Ureter (tissue), 1 donor: ENCODE measurements at places on chromosomes 5 and 9. TPM values are rescaled to one million over a fixed set of nuclear protein-coding genes. Genes with fewer than 3 reads are reported as not detected.

GRCh38 chr9:126677188-126678084 lies 63.7 kb downstream of the LMX1B start:
- DNase-seq: no peak

Gene C5orf52
- total RNA-seq: not detected

DNA sequence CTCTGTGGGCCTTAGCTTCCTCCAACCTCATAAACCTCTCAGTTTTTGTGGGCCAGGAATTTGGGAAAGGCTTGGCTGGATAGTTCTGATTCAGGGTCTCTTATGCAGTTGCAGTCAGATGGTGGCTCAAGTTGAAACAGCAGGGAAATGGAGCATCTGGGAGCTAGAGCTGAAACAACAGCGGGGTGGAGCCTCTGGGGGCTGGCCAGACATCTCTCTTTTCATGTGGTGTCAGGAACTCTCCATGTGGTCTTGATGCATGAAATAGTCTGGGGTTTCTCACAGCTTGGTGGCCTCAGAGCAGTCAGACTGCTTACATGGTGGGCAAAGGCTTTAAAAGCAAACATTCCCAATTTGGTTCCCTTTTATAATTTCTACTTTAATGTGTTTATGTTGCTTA lies 13.5 kb downstream of the ZNF346 start:
- DNase-seq: no peak

DNA sequence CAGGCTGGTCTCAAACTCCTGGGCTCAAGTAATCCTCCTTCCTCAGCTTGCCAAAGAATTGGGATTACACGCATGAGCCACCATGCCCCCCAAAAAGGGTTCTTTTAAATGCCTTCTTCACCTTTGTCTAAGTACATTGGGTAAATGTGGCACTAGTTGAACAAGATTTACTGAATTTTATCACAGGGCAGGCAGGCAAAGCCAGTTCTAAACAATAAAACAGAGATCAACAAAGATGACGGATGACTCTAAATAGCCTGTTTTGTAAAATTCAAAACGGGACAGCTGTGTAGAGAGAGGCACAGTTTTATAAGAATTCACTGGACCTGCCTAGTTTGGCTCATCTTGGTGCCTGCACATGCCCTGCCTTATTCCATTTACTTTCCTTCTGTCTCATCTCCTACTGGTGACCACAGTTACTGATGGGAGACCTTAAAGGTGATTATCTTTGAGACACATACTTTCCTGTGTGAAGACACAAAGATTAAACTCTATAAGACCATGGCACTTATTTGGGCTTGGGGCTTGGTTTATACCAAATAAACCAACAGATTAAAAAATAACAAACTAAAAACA lies 149.6 kb upstream of the DMRT1 start:
- DNase-seq: no peak

GRCh38 chr5:181138258-181138657 lies 7.3 kb upstream of the OR2V1 start:
- no peak for DNase-seq

DNA sequence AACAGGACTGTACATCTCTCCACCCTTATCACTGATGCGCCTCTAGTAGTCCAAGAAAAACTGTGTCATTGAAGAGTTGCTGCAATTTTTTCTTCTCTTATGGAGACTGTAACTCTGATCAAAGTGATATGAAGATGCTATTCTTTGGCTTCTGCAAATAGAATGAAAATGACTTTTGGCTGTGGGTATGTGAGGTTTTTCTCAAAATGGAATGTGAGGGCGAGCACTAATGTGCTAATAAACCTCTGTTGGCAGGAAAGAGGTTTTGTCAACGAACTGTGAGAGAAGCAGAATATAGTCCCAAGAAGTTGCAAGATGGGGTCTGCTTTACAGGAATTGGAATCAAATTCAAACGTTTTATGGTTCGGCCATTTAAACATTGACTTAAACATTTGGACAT lies 252.0 kb upstream of the GAS1 start:
- no peak for DNase-seq

- DNase-seq: no peak
Measured at GRCh38 chr9:101462558-101462957, 27.0 kb upstream of the ALDOB start.

Gene MYORG
- 8.1 TPM for total RNA-seq

- no peak for DNase-seq
Measured at GRCh38 chr9:111807197-111807596, 12.5 kb upstream of the SHOC1 start.

- no peak for DNase-seq
Measured at GRCh38 chr5:158565017-158565789, 534.5 kb downstream of the EBF1 start.

DNA sequence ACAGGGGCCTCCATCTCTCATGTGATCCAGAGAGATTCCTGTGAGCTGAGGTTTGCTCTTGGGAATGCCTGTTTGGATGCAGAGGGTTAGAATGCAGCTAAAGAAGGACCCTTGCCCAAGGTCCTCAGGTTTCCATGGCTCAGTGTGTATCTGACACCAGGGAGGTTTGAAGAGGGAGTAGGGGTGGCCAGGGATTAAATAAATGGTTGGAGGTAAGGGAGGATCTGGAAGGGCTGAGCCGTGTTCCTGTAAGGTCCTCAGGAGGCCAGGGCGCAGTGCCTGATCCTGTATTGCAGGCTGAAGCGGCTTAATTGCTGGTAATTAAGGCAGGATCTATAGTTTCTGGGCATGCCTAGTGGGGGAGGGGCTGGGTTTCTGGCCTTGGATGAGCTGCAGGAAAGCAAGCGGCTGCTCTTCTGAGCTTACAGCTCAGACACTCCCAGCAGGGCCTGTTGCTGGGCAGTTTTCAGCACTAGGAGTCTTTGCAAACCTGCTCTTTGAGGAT lies 41.5 kb upstream of the MAP1B start:
- no peak for DNase-seq

GRCh38 chr9:124454791-124455443 lies 4.7 kb downstream of the ADGRD2 start:
- no peak for DNase-seq

DNA sequence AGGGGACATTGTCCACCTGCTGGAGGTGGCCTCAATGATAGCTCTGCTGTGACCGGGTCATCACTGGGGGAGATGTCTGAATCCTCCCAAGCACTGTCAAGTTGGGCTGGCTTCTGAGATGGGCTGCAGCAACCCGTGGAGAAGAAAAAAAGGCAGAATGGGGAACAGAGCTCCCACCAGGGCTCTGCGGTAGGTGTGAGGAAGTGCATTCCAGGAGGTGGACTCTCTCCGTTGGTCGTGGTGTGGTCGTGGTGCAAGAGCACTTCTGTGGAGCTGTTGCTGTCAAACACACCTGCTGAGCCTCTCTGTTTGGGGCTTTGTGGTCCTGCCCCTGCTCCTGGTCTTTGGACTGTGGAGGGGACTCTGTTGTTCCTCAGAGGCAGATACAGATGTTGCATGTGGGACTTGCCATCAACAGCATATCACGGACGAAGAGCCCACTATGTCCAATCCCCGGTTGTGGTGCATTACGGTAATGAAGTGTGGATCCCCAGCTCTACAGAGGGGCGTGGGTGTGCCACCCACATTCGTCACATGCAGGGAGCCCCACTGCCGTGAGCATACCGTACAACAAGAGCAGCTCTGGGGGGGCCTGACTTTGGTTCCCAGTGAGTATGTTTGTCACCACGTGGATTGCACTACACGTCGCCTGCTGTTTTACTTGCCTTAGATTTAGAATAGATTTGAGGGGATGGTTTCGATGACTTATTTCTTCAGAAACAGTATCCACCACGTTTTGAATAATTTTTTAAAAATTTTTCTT lies 36.0 kb upstream of the PITX1 start:
- DNase-seq: no peak

DNA sequence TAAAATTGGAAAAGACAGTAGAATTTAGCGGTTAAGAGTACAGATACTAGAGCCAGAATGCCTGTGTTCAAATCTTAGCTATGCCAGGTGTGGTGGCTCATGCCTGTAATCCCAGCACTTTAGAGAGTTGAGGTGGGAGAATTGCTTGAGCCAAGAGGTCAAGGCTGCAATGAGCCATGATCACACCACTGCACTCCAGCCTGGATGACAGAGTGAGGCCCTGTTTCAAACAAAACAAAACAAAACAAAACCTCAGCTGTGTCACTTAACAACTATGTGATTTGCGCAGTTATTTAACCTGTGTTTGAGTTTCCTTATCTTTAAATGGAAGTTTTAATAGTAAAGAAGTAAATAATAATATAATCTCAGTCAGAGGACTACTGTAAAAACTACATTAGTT lies 68.3 kb downstream of the TBCA start:
- DNase-seq: no peak

DNA sequence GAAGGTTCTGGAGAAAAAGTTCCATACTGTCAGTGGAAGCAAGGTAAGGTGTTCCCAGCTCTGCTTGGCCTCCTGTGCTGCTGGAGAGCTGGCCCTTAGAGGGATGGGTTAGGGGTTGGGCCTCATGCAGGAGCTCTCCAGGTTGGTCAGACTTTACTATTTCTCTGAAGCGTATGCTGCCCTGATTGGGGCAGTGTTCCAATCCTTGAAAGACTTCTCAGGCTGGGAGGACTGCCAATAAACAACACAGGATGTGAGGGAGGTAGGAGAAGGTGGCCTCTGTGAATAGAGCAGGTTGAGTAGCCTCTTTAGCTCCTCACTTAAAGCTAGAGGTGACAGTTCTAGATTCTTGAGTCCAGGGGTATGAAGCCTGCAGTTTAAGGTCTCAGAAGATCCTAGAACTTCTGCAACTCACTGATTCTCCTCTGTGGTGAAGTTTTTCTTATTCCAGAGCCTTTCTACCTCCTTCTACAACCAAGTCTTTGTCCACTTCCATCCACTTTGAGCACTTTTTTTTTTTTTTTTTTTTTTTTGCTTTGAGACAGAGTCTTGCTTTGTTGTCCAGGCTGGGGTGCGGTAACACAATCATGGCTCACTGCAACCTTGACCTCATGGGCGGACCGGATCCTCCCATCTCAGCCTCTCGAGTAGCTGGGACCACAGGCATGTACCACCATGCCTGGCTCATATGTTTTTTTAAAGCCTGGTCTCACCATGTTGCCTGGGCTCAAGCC lies 3.0 kb downstream of the HNRNPAB start:
- DNase-seq: no peak

Gene PTGS1
- 12.5 TPM for total RNA-seq

GRCh38 chr5:138625134-138625533 lies 49.9 kb upstream of the HSPA9 start:
- no peak for DNase-seq

Gene SPINK13
- not detected for total RNA-seq

GRCh38 chr5:89930591-89931392 lies 478.8 kb downstream of the CETN3 start:
- DNase-seq: no peak

GRCh38 chr5:142438573-142438972 lies 113.8 kb upstream of the SPRY4 start:
- DNase-seq: no peak

GRCh38 chr5:55231029-55231918 lies 2.1 kb downstream of the CCNO start:
- DNase-seq: no peak

- no peak for DNase-seq
Measured at GRCh38 chr9:124436320-124436719, 13.9 kb upstream of the ADGRD2 start.

Gene BAAT
- total RNA-seq: not detected

DNA sequence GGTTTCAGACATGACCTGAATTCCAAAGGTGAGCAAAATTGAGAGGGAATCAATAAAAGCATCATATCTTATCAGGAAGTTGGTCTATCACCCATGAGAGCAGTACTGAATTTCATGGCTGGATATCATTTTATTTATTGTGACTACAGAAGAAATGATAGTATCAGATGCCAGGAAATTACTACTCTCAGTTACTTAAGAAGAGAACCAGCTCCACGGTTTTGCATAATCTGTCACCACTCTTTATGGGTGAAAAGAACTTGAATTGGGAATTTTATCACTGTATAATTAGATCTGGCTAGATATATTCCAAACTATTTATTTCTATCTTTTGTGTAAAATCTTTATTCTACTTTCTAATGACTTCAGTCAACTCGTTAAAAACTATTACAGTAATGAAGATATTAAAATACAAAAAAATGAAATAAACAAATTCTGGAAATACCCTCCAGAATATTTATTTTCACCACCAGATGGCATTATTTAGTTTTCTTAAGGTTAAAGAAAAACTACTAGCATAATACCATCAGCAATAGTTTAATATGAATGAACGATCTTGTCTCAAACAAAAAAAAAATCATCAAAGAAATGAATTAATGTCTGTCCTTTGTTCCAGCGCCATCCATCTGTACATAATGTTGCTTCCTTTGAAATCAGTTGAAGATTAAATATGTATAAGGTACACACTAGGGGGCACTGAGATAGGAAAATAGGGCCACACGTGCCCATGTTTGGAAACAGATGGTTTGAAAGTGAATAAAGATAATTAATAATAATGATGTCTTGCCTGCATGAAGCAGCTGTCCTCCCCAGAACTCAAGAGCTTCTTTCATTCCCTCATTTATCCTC lies 84.7 kb upstream of the SLCO6A1 start:
- DNase-seq: no peak

DNA sequence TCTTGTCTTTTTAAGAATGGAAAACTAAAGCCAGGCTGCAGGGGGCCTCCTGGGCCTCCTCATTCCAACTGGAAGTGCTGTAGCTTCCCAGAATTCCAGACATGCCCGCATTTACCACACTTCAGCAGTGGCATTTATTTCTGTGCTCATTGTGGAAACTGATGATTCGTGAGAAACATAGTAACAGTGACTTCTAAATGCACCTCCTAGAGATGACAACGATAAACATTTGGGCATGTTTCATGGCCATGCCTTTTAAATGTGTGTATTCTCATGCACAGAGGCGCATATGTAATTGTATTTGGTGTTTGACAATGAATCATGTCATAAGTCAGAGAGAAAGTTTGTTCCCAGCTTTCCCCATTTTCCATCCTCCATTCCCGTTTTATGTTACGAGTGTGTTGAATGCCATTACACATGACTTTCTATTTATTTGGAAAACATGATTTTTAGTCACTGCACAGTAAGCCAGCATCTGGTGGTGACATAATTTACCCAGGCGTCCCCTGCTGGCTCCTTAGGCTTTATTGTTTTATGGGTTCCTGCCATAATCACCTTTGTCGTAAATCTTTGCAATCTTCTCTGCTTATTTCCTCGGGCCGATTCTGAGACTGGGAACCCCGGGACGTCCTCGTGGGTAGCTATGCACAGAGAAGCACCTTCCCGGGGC lies 68.8 kb upstream of the FCN2 start:
- no peak for DNase-seq

Gene RAB3C
- total RNA-seq: 5.8 TPM

Gene PAPPA
- 4.9 TPM for total RNA-seq

Gene CAMK2A
- 1.4 TPM for total RNA-seq
